Gastroesophageal sphincter (tissue), 4 donors: ENCODE measurements at places on chromosomes 2 and 18. TPM values are rescaled to one million over a fixed set of nuclear protein-coding genes. Genes with fewer than 3 reads are reported as not detected.

Gene GPR75
- 2.3 TPM for total RNA-seq

Gene APCDD1
- total RNA-seq = 196 TPM

Gene OR6B2
- total RNA-seq = not detected

Gene SKA1
- total RNA-seq = not detected

Gene GALNT3
- total RNA-seq = 5.2 TPM

Gene CCDC121
- total RNA-seq = 5.4 TPM

Gene AQP12B
- total RNA-seq = not detected

Gene ZNF519
- 4.0 TPM for total RNA-seq

Gene ALK
- total RNA-seq = 0.96 TPM

DNA sequence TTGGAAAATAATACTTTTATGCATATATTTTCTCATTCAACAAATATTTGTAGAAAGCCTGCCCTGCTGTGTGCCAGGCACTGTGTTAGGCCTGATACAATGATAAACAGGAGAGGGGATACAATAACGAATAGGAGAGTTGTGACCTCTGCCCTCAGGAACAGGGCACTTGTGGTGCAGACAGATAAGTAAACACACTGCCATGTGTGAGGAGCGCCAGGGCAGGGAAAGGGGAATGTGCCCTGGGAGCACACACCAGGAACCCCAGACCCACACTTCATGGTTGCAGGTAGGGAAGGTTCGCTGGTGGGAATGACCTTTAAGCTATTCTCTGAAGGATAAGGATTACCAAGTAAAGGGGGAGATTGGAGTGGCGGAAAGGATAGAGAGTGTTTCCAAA, 42.2 kb upstream of the DSC1 start:
- no peak overlapping the region for H3K27ac ChIP-seq
- H3K36me3 ChIP-seq = no peaks in the 10 kb centered on the region
- no peaks in the 10 kb centered on the region for H3K27me3 ChIP-seq

DNA sequence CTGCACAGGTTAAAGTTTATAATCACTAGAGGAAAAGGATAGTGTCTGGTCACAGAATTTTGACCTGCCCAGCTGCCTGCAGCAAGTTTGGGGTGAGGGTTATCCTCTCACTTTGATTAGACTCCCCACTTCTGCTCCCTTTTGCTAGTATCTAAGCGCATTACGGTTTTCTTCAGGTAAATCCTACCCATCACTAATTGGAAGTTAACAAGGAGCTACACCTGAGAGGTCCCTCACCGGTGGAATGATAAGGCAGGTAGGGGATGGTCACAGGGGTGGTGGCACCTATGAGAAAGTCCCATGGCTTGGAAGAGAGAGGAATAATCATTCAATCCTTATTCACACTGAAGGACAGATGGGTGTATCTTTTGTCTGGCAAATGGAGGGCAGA, 7.6 kb downstream of the BCL2 start:
- no peaks in the 10 kb centered on the region for H3K36me3 ChIP-seq
- no peak overlapping the region for H3K27ac ChIP-seq
- ATAC-seq = no peak
- peaks cover 6% of the 10 kb centered on the region for H3K4me1 ChIP-seq
- no peak overlapping the region for H3K4me3 ChIP-seq

GRCh38 chr2:176637486-176638166, 368.4 kb downstream of the MTX2 start:
- H3K27ac ChIP-seq = peak overlapping the region; percentile 79
- peak; percentile 46 for ATAC-seq
- H3K4me1 ChIP-seq = no peaks in the 10 kb centered on the region
- peak overlapping the region; percentile 66 for H3K4me3 ChIP-seq

DNA sequence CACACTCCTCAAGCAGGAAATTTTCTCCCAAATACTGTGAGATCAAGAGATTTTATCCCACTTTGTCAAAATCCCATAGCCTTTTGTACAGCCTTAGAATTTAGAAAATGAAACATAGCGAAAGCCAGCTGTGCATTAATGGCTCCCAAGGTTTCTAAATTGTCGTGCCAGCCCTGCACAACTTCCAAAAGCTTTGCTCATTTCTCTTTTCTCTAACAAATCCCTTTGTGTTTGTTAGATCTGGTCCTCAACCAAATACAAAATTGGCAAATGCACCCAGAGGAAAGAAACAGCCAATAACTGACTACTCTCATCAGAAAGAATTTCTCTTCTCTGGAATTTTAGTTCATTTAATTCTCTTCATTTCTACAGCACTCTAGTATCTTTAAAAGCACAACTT, 361.1 kb downstream of the INSIG2 start:
- no peak overlapping the region for H3K4me3 ChIP-seq
- H3K27ac ChIP-seq = no peak overlapping the region
- H3K4me1 ChIP-seq = no peaks in the 10 kb centered on the region
- no peaks in the 10 kb centered on the region for H3K36me3 ChIP-seq
- ATAC-seq = no peak

DNA sequence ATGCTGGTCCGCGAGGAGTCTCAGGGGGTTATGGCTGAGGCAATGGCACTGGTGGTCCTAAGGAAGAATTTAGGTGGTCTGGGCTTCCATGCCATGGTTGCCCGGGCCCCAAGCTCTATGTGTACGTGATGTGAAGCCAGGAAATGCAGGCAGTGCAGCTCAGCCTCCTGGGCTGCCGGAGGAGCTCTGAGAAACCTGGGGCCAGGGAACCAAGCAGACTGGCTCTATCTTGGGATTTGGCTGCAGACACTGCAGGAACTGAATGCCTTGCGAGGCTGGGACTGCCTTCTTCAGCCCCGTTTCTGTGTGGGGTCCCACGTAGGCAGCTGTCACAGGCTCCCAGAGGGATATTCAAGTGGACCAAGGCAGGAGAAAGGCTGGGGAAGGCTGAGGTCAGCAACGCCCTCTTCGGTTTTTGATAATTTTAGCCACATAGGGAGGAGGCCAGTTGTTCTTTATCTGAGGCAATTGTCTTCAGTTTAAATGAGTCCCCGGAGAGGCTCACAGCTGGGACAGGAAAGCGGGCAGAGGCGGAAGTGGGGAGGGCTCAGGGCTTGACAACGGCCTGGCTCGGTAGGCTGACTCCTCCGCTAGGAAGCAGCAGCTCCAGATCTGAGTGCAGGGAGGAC, 77.7 kb downstream of the RHOB start:
- H3K4me3 ChIP-seq = no peak overlapping the region
- ATAC-seq = peak; percentile 44
- no peaks in the 10 kb centered on the region for H3K36me3 ChIP-seq
- H3K4me1 ChIP-seq = no peaks in the 10 kb centered on the region
- peak overlapping the region; percentile 58 for H3K27ac ChIP-seq

GRCh38 chr2:88053296-88053695, 2.3 kb downstream of the KRCC1 start:
- no peak for ATAC-seq
- H3K27ac ChIP-seq = peak overlapping the region; percentile 97
- no peaks in the 10 kb centered on the region for H3K36me3 ChIP-seq
- no peaks in the 10 kb centered on the region for H3K27me3 ChIP-seq
- no peak overlapping the region for H3K4me3 ChIP-seq
- no peaks in the 10 kb centered on the region for H3K4me1 ChIP-seq

DNA sequence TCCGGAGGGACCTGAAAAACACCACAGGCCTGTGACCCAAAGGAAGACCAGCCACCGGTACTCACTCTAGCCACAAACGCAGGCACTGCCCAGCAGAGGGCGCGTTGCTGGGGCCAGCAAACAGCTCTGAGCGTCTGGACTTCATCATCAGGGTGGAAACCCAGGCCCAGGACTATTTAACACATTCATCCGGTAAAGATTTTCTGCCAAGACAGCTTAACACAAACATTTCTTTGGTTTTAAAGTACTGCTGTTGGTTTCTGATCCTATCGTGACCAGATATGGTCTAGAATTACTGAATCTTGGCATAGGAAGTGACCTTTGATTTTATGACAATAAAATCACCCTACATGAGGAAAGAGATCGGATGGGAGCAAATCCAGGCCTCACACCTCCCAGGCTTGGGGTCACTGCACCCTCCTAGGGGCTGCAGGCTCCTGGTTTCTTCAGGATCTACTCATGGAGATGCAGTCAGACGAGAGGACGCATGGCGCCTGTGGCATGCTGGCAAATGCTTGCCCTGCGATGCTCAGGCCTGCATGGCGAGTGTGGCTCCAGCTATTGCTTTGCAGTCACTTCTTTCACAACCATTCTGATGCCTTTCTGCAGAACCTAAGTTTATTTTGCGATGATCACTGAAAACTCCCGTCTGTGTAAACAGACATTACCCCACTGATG, 130.4 kb downstream of the COL4A4 start:
- H3K4me1 ChIP-seq = no peaks in the 10 kb centered on the region
- H3K27me3 ChIP-seq = no peaks in the 10 kb centered on the region
- H3K27ac ChIP-seq = no peak overlapping the region
- ATAC-seq = no peak
- no peaks in the 10 kb centered on the region for H3K36me3 ChIP-seq

GRCh38 chr18:53952700-53953099, 271.8 kb downstream of the MBD2 start:
- H3K4me3 ChIP-seq = no peak overlapping the region
- no peaks in the 10 kb centered on the region for H3K27me3 ChIP-seq
- ATAC-seq = no peak

DNA sequence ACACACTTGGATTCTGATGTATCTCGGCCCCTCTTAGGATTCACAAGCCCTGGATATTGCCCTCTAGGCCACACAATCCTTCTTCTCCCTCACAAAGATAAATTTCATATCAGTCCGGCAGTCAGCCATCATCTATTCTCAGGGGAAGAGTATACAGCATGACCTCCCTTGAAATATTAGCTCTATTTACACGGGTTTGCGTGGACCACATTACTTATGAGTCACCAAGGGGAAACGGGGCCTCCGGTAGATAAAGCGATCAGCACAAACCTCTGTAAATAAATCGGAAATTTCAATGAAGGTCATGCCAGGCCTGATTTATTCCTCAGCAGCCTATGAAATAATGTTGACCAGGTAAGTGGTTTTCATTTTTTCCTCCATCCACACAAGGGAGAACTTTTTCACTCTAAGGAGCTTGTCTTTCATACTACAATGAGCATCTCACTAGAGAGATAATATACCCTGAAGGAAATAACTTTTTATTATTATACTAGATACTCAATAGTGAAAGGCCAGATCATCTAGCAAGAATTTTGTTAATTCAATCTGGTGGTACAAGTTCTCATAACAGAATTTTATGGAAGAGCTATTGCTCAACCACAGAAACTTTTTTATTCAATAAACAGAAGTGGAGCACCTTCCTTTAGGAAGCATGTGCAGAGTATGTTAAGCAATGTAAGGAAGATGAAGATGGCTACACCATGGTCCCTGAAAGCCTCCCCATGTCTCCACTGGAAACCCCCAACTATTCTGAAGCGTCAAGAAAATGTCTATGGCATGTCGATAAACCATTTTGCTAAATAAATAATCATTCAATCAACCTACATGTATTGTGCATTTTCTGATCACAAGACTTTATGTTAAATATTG, 125.2 kb upstream of the PIK3C3 start:
- no peaks in the 10 kb centered on the region for H3K27me3 ChIP-seq
- H3K4me1 ChIP-seq = no peaks in the 10 kb centered on the region
- H3K27ac ChIP-seq = no peak overlapping the region
- H3K36me3 ChIP-seq = no peaks in the 10 kb centered on the region
- ATAC-seq = no peak

GRCh38 chr2:70374616-70375015, 72.7 kb upstream of the FAM136A start:
- peaks cover 7% of the 10 kb centered on the region for H3K27me3 ChIP-seq
- no peak overlapping the region for H3K27ac ChIP-seq
- no peaks in the 10 kb centered on the region for H3K4me1 ChIP-seq
- H3K36me3 ChIP-seq = no peaks in the 10 kb centered on the region
- H3K4me3 ChIP-seq = no peak overlapping the region
- ATAC-seq = no peak

DNA sequence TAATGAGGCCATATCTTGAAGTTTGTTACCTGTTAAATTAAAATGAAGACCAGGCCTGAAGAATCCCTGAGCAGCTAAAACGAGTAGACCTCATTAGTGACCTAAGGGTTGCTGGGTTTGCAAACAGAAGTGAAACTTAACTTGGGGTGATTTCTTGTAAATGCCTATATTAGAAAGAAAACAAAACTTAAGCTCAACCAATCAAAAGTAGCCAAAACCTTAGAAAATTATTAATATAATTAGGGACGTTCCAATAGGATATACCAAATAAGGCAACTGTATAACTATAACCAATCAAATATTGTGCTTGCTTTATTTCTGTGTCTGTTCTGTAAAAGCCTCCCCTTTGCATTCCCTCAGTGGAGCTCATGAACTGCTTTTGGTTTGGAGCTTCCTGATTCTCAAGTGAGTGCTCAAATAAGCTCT, 137.9 kb upstream of the VRK2 start:
- H3K27ac ChIP-seq = no peak overlapping the region
- H3K4me3 ChIP-seq = no peak overlapping the region
- H3K27me3 ChIP-seq = no peaks in the 10 kb centered on the region
- no peak for ATAC-seq

- no peaks in the 10 kb centered on the region for H3K27me3 ChIP-seq
- H3K27ac ChIP-seq = peak overlapping the region; percentile 62
- H3K4me1 ChIP-seq = no peaks in the 10 kb centered on the region
- H3K4me3 ChIP-seq = no peak overlapping the region
- H3K36me3 ChIP-seq = no peaks in the 10 kb centered on the region
Observed at GRCh38 chr18:63161032-63161760, 158.4 kb downstream of the BCL2 start.

- no peak for ATAC-seq
- no peaks in the 10 kb centered on the region for H3K27me3 ChIP-seq
- H3K4me1 ChIP-seq = no peaks in the 10 kb centered on the region
- H3K4me3 ChIP-seq = no peak overlapping the region
Observed at GRCh38 chr2:128777196-128778035, 458.7 kb upstream of the HS6ST1 start.

- H3K4me1 ChIP-seq = no peaks in the 10 kb centered on the region
- H3K27me3 ChIP-seq = no peaks in the 10 kb centered on the region
- H3K4me3 ChIP-seq = no peak overlapping the region
- H3K36me3 ChIP-seq = no peaks in the 10 kb centered on the region
- ATAC-seq = no peak
- H3K27ac ChIP-seq = no peak overlapping the region
Observed at GRCh38 chr2:237432484-237433092, 18.6 kb upstream of the COL6A3 start.

- H3K36me3 ChIP-seq = no peaks in the 10 kb centered on the region
- ATAC-seq = no peak
- H3K4me3 ChIP-seq = no peak overlapping the region
- H3K27me3 ChIP-seq = no peaks in the 10 kb centered on the region
- no peak overlapping the region for H3K27ac ChIP-seq
Observed at GRCh38 chr2:80459028-80459427, 154.5 kb upstream of the LRRTM1 start.

DNA sequence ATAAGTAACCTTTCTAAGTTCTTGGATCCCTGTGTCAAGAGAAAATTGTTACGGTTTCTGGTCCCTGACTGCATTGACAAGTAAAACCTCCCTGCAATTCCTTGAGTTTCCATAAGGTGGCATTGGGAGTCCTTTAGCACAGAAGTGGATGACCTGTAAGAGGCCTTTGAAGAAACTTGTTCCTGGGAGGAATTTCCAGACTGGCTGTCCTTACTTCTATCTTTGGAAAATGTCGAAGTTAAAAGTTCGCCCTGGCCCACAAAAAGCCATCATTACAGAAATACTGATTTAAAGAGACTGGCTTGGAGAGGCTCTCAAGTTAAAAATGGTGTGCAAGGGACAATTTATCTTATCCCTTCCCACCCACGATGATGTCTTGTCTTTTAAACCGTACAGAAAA, 218.4 kb downstream of the CDH20 start:
- no peaks in the 10 kb centered on the region for H3K4me1 ChIP-seq
- H3K36me3 ChIP-seq = no peaks in the 10 kb centered on the region
- no peaks in the 10 kb centered on the region for H3K27me3 ChIP-seq
- no peak for ATAC-seq
- H3K27ac ChIP-seq = no peak overlapping the region
